ENCODE measurements at places on chromosomes 5 and 9.

DNA sequence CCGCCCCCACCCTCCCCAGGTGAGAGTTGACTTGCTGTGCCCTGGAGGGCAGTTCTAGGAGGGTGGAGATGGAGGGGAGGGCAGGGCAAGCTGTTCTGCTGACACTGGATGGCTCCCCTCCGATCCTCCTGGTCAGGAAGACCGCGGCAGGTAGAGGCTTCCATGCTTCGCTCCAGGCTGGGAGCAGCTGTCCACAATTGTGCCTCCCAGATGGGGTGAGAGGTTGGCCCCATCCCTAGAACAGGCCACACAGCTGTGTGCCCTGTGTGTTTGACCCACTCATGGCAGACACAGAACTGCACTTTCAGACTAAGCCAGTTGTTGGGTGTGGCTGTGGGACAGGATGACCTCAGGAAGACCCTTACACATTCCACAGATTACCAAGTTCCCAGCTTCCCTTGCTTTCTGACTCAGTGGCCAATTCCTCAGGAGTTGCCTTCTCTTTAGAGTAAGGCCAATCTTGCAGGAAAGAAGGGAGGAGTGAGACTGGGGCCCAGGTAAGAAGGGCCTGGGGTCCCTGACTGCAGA, 72.1 kb upstream of the HSPA9 start:
- no peak for ATAC-seq

DNA sequence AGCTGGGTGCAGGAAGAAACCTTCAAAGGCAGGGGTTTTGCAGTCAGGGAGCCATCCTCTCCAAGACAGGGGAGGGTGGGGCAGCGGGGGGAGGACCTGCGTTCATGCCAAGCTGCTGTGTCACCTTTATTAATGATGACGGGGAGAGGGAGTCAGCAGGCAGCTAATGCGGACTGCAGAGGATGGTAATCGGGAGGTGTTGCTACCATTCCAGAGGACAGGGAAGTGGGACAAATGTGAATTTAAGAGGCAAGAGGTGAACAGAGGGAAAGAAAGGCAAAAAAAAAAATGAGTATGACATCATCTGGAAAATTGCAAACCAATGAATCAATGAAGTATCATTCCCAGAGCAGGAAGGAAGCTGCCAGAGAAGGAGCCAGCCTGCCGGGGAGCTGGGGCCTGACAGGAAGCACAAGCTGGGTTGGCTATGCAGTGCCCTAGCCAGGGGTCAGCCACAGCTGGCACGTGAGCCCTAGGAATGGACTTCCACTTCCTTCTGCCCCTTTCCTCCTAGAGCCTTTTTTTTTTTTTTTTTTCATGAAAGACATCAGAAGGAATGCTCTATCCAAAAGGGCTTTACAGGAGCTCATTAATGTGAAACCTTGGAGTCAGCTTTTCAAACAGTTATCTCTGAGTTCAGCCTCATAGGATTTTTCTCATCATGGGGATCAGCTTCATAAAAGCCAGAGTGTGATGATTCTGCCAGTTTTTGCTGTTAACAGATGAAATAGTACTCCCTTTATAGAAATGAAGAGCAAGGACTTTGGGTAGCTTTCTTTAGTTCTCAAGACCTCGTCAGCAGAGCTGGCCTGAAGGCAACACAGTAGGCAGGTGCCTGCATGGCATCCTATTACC, 9.2 kb downstream of the INSYN2B start:
- ATAC-seq = peak; percentile 88

GRCh38 chr9:134658378-134658955, 16.9 kb downstream of the COL5A1 start:
- ATAC-seq = no peak

GRCh38 chr9:68489646-68490045, 51.0 kb downstream of the TMEM252 start:
- ATAC-seq = no peak

DNA sequence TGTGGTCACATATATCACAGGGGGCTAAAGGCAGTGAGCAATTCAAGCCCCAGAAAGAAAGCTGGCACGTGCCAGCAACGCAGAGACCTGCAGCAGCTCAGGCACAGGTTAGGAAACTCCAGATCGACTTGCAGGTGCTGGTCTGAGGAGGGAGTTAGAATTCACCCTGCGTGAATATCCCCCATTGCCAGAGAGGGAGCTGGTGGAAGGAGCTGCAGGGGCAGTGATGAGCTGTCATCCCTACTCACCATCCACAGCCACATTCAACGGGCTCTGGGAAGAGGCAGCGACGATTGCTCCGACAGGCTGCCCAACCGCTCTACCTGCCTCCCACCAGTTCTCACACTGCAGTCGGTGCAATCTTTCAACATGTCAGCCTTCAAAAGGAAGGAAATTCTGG, 40.8 kb upstream of the CLK4 start:
- ATAC-seq = no peak

DNA sequence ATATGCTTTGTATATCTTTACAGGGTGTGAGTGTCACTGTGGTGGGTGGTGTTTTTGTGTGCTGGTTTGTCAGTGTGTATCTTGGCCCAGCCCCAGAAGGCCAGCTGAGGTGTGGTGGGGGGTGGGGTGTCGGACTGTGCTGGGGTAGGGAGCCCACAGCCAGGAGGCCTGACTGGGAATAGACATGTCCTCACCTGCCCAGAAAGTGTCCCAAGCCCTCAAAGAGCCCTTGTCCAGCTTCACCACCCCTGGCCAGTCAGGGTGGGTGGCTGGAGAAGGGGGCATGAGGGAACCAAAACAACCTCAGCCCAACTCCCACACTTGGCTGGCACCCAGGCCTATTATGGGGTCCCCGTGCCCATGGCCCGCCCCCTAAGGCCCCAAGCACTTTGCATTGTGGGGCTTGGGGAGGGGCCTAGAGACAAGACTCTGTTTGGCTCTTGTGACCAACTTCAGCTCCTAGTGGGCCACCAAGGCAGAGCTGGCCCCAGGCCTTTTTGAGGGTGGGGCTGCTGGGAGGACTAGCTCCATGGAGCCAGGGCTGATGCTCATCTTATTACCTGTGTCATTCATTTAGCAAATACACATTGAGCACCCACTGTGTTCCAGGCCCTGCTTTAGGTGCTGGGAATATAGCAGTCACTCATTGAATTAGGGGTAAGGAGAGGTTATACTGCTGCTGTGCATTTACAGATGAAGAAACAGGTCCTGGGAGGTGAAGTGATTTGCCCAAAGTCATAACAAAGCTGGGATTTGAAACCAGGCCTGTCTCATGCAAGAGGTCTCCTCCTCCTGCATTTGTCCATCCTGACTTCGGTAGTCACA, 56.2 kb upstream of the PSD2 start:
- peak; percentile 54 for ATAC-seq

DNA sequence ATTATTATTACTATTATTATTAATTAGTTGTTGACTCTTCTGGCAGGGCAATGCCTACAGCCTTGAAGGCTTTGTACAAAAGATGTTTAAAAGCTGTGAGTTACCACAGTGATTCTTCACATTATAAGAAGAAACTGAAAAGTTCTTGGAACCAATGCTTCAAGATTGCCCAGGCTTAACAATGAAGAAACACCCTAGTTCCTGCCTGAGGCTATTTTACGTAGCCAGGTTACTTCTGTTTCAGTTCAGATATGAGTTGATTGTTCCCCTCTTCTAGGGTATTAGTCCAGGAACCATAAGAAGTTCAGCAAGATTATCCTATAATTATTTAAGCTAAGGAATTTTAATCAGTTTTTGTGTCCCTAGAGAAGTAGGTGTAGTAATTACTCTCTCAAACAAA, 154.6 kb upstream of the CDH12 start:
- ATAC-seq = no peak

DNA sequence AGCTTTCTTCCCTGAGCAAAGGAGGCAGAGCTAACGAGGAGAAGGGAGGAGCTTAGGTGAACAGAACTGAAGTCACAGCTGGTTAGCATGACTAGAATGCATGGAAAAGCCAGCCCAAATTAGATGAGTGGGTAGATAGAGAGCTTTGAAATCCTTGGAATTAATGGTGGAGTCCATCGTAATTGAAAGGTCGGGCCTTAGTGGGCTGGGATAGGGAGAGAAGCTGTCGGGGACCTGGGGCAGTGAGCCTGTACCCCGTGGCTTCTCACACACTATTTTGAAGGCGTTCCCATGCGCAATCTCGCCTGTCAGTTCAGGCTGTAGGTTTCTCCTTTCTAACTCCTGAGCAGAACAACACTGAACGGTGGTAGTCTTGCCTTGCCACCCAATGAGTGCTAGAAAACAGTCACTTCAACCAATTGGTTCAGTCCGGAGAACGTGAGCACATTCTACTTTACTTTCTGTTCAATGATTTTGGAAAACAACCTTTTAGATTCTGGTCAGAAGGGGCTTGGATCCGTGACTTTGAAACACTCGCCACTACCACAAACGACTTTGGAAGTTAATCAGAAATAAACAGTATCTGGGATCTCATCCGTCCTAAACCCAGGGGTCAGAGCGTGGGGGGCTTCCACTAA, 655 bp upstream of the RAI14 start:
- peak; percentile 52 for ATAC-seq

GRCh38 chr5:136149891-136150290, 17.2 kb downstream of the SMAD5 start:
- no peak for ATAC-seq

DNA sequence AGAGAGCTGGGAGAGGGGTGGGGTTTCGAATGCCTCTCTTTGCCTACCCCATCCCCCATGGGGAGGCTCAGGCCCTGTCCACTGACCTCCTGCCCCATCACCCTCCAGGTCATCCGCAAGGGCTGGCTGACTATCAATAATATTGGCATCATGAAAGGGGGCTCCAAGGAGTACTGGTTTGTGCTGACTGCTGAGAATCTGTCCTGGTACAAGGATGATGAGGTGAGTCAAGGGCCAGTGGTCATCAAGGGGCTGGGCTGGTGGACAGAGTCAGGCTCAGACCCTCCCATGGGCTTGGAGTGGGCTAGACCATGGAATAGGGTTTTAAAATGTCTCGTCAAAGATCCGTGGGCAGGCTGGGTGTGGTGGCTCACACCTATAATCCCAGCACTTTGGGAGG, 33.7 kb downstream of the GOLGA2 start:
- no peak for ATAC-seq

- peak; percentile 88 for ATAC-seq
Observed at GRCh38 chr5:86909418-86910295, 291.9 kb downstream of the COX7C start.

DNA sequence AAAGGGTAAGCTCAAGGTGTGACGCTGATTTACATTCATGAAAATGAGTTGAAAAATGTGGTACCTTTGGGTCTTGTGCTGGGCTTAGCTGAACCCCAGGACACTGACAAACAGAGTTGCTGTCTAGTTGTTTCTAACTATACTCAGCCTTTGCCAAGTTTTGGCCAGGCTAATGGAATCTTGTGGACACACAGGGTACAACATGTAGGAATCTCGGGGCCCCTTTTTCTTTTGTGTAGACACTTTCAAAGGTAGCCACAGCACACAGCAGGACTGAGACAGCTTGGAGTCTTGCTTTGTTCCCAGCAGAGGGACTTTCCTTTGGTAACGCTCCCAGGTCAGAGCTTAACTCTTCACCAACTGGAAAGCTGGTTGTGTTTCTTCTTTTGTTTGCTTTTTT, 7.8 kb downstream of the LIX1 start:
- ATAC-seq = peak; percentile 43

GRCh38 chr5:133111299-133111698, 59.5 kb downstream of the HSPA4 start:
- ATAC-seq = peak; percentile 74

GRCh38 chr5:72860499-72860898, 44.0 kb downstream of the TNPO1 start:
- ATAC-seq = no peak

- ATAC-seq = peak; percentile 73
Observed at GRCh38 chr5:142065273-142065672, 43.3 kb upstream of the NDFIP1 start.

GRCh38 chr5:172322028-172322965, 38.7 kb upstream of the UBTD2 start:
- no peak for ATAC-seq

DNA sequence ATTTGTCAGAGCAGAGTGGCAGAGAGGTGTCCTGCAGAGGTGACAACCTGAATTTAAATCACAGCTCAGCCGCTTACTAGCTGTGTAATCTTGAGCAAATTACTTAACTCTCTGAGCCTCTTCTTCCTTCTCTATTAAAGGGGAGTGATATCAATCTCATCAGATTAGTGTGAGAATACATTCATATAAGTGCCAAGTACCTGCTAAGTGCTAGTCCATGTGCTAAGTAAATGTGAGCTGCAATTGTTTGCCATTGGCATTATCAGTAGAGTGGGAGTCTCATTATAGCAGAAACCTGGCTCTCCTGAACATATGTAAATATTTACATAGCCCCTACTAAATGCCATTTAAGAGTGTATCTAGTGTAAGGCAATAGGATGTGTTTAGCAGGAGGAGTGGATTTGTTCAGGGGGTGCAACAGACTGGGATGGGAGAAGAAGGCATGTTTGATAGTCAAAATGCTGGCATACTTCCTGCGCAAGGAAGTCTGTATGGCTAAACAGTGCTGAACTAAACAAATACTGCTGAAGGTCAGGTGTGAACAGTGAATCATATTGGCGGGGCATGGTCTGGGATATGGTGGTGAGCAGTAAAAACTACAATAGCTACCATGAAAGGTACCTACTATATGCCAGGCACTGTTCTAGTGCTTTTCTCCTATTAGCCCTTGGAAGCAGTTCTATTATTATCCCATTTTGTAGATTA, 74.5 kb downstream of the F2RL2 start:
- ATAC-seq = no peak

DNA sequence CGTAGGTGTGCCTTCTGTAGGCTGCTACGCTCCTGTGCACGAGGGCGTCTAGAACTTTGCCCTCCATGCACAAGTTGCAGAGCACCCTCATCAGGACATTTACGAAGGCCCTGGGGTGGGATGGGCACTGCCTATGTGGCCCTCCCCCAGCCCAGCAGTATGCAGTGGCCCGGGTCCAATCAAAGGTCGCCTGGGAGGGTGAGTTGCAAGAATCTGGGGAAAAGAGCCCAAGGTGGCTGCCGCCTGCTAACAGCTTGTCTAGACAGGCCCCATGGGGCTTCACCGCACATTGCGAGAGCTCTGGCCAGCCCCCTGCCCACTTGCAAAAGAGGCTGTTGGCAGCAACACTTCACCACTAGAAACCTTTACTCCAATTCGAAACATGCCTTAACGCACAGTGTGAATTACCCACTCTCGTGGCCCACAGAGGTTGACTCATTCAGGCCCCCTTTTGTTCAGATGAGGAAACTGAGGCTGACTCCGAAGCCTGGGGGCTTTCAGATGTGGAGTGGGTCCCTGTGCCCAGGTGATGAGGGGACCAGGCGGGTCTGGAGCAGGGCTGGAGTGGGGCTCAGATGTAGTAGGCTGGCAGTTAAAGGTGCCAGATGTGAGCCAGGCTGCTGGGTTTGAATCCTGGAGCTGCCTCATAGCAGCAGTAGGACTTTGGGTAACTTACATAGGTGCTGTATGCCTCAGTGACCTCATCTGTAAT, 31.8 kb upstream of the IL17B start:
- ATAC-seq = no peak

- ATAC-seq = no peak
Observed at GRCh38 chr9:137759649-137760321, 117.8 kb upstream of the CACNA1B start.

- no peak for ATAC-seq
Observed at GRCh38 chr9:18208166-18209059, 265.5 kb upstream of the ADAMTSL1 start.

- ATAC-seq = no peak
Observed at GRCh38 chr5:82620957-82621600, 342.9 kb upstream of the RPS23 start.
